ENCODE measurements at places on chromosomes 4 and X.

- no peak for DNase-seq
Measured at GRCh38 chrX:17067534-17067933, 121.1 kb downstream of the REPS2 start.

GRCh38 chrX:151030845-151031244, 47.7 kb downstream of the HMGB3 start:
- DNase-seq: no peak

DNA sequence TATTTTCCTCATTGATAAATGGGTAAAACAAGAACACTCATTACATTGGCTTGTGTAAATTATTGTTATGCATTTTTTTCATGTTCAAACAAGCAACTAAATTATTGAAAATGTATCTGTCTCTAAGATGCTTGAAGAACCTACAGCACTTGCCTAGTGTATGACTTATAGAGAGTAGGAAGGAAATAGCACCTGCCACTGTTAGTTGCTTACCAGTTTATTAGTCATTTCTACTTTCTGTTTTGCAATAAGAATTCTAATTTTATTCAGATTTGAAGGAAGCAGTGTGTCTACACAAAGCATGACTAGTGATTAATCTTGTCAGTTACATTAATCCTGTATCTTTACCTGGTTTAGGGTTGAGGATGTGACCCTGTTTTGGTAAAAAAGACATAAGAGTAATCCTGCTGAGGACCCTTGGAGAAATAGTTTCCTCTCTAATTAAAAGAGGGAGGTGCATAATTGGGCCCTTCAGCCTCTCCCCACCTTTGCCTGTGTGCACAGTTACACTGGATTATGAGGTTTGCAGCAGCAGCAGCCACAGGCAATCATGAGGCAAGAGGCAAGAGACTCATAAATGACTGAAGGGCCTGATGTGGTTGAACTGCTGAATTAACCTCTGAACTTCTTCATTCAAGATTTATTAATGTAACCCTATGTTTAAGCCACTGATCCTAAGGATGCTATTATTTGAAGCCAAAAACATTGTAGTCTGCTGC, 1202.1 kb downstream of the ADGRL3 start:
- no peak for DNase-seq

- DNase-seq: no peak
Measured at GRCh38 chr4:155629956-155630355, 36.7 kb upstream of the GUCY1A1 start.

GRCh38 chr4:28686618-28687017, 1826.0 kb downstream of the STIM2 start:
- DNase-seq: peak; percentile 13

- DNase-seq: no peak
Measured at GRCh38 chr4:138310498-138310897, 68.3 kb upstream of the SLC7A11 start.

Data from urothelium cell line (cell line).